ENCODE measurements at places on chromosomes 2 and 18.

- DNase-seq: peak; percentile 85
These were observed 114.2 kb upstream of the SERTAD2 start for GRCh38 chr2:64767670-64768468.

DNA sequence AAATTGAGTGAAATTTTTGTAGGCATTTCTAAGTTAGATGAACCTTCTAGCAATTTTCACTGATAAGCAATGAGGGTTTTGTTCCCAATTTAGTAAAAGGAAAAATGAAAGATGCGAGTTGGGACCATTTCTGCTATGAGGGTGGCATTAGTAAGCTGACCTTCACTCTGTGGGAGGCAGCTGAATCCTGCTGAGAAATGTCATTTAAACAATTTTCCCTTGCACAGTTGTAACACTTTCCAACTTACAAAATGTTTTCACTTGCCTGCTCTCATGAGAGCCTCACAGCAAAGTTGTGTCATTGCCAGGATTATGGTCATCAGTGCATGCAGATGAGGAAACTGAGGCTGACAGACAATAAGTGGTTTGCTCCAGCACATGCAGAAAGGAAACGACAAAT lies 527.7 kb downstream of the TNS1 start:
- DNase-seq: no peak

GRCh38 chr2:84492571-84492970 lies 23.7 kb upstream of the DNAH6 start:
- DNase-seq: no peak

DNA sequence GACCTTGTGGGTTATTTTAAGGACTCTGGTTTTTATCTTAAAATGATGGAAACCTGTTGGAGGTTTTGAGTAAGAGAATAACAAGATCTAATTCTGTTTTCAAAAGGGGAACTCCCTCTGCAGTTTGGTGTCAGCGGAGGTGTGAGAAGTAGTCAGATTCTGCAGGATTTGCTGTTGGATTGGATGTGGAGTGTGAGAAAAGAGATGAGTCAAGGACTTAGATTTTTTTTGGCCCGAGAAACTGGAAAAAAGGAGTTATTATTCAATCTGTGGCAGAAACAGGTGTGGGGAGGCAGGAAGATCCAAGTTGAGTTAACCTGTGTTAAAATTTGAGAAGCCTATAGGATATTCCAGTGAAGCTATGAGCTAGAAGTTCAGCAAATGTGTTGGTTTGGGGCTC lies 337.2 kb upstream of the FANCL start:
- no peak for DNase-seq

- DNase-seq: no peak
These were observed 552.0 kb upstream of the CDH2 start for GRCh38 chr18:28728891-28729290.

DNA sequence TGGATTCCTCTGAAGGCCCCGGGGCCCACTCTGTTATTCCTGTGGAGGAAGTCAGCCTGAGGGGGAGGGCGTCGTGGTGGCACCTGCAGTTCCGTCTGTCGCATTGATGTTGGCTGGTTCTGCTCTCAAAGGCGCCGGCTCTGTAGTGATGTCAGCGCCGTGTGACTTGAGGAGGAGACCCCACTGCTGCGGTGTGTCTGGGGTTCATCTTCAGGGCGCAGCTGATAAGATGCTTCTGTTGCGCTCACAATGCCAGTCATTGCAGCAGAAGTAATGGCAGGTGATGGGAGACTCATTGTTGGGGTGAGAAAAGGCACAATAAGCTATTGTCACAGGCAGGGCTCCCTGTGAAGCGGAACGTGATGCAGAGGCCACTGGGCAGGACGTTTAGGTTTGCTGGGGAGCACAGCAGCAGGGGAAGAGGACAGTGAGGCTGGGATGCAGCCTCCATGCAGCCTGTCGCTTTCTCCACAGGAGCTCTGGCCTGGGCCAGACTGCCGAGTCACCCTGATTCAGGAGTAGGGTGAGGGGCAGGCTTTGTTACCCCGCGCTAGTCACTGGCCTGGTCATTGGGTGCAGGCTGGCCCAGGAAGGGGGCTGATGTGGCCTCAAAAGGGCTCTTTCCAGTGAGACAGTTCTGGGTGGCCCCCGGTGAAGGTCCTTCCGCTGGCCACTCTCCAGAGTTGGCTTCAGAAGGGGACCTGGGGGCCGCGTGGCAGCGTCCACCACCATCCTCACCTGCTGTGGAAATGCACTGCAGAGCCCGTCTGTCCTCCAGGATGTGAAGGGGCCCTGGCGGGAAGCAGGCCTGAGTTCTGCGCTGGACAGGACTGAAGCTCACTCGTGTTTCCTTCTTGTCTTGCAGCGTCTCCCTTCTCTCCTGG lies 42.9 kb downstream of the SH3BP4 start:
- DNase-seq: no peak

DNA sequence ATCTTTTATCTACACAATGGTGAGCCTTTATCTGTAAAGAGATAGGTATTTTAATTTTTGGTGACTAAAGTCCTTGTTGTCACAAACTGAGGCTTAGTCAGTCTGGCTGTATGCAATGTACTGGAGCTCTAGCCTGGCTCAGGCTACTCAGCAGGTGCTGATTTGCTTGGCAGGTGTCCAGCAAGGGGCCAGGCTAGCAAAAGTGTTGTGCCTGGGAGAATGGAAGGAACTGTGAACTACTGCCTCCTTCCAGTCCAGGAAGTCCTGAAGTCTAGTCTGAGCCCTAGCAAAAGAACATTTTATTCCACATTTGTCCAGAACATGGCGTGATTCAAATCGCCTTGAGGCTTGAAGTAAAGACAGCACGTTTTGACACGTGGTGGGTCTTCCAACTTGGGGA lies 260.5 kb downstream of the CCDC85A start:
- DNase-seq: no peak

DNA sequence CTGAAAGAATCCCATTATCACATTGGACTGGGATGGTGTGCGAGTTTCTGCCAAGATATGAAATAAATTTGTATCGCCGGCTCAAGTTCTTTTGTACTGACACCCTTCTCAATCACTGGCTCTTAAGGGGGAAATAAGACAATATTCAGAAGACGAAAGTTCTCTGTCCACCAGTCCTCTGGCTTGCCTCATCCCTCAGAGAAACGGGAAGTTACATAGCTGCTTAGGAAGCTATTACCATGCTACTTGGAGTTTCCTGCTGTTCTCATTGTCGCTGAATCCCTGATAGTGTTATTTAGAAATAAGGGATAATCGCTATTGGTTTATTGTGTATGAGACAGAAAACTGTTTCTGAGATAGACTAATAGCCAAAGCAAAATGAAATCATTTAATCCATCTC lies 205.0 kb upstream of the ZNF521 start:
- no peak for DNase-seq

GRCh38 chr2:174395969-174396630 lies 570 bp downstream of the SCRN3 start:
- DNase-seq: peak; percentile 23

GRCh38 chr2:230847883-230848388 lies 16.8 kb upstream of the ITM2C start:
- peak; percentile 89 for DNase-seq

DNA sequence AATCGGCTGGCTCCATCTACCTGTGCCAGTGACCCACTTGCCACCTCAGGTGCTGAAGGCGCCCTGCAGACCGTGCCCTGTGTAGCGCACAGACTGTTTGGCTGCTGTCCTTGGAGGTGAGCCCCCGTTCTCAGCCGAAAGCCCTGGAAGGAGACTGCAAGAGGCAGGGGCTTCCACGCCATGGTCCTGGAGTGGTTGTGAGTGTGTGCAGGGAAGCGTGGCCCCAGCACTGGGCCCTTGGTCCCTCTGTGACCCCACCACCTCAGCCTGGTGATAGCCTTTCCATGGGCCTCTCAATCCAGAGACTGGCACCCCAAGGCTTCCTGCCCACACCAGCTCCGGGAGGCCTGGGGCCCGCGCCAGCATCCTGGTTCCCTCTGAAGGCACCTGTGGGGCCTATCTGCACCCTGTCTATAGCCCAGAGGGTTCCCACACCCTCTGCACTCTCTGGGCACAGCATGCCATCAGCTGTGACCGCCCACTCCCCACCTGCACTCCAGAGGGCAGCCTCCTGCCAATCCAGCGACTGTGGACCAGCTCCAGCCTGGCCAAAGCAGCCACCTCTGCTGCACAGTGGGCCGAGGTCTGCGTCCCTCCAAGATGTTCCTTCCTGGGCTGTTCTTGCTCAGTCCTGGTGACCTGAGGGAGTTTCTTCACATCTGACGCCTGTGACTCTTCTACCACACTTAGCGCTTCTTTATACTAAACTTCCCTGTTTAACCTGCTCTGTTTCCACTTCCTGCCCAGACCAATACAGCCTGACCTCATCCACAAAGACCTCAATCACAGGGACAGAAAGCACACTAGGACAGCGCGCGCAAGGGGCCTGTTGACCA lies 109.5 kb downstream of the EIPR1 start:
- no peak for DNase-seq

- DNase-seq: no peak
These were observed 719.5 kb downstream of the SLC4A3 start for GRCh38 chr2:220346919-220347318.

GRCh38 chr2:156443089-156443488 lies 6.9 kb downstream of the GPD2 start:
- DNase-seq: no peak

DNA sequence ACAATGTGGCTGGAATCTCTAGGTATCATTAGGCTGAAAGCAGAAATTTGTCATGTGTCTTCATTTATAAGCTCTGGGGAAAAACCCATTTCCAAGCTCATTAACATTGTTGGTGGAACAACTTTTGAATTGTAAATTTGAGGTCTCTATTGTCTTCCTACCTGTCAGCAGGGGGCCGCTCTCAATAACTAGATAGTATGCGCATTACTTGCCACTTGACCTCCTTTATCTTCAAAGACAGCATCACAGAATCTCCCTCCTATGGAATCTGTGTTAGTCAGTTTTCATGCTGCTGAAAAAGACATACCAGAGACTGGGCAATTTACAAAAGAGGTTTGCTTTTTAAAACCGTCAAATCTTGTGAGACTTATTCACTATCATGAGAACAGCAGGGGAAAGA lies 223.1 kb downstream of the CALCRL start:
- no peak for DNase-seq

GRCh38 chr2:164657129-164657528 lies 35.8 kb upstream of the GRB14 start:
- DNase-seq: no peak

- DNase-seq: no peak
These were observed 139.6 kb upstream of the MYCN start for GRCh38 chr2:15800495-15801329.

- no peak for DNase-seq
These were observed 58.9 kb downstream of the TET3 start for GRCh38 chr2:74043345-74044329.

GRCh38 chr2:113940891-113941290 lies 51.0 kb downstream of the ACTR3 start:
- no peak for DNase-seq

- DNase-seq: no peak
These were observed 53.1 kb upstream of the ARL5A start for GRCh38 chr2:151881342-151881741.

GRCh38 chr18:11994703-11995444 lies 13.6 kb downstream of the IMPA2 start:
- DNase-seq: no peak

DNA sequence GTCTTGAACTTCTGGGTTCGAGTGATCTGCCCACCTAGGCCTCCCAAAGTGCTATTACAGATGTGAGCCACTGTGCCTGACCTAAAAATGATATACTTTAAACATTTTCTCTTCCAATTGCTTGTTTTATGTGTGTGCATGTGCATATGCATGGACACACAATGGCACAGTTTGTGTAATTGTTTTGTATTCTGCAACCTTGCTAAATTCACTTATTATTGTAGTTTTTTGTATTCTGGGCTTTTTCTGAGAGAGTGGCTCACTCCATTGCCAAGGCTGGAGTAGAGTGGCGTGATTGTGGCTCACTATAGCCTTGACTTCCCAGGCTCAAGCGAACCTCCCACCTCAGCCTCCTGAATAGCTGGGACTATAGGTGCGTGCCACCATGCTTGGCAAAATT lies 8.1 kb downstream of the HAT1 start:
- DNase-seq: no peak

DNA sequence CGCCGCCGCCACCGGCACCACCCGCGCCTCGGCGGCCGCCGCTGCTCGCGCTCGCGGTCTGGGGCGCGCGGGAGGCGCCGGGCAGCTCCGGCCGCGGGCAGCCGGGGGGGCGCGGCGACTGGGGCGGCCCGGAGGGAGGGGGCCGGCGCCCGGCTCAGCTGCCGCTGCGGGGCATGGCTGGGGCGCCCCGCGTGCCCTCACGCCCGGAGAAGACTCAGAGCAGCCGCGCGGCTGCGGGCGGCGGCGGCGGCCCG lies 295 bp downstream of the GAREM1 start:
- no peak for DNase-seq

GRCh38 chr2:23452853-23453420 lies 68.0 kb downstream of the KLHL29 start:
- DNase-seq: no peak

DNA sequence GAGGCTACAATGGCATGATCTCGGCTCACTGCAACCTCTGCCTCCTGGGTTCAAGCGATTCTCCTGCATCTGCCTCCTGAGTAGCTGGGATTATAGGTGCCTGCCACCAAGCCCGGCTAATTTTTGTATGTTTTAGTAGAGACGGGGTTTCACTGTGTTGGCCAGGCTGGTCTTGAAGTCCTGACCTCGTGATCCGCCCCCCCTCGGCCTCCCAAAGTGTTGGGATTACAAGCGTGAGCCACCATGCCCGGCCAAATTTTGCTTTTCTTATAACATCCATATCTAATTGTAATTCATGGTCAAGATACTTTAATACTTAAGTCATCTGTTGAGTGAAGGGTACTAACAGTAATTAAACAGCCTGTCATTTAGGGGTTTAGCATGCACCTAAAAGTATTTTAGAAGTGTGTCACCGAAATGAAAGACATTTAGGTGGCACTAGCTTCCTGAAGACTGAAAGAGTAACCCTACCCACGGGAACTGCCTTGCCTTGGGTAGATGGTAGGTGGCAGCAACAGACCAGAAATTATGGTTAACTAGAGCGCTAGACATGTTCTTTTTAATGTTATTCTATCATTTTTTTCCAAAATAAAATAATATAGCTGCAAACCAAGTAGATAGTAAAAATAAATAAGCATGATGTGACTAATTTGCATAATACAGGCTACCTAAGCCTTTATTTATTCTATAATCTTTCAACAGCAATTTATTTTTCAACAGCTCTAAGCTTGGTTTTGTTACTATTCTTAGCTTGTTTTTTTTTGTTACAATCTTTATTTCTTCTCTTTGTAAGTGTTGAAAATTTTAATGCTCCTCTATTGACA lies 8.6 kb upstream of the ACYP2 start:
- peak; percentile 55 for DNase-seq

GRCh38 chr2:46075848-46076247 lies 221.4 kb upstream of the EPAS1 start:
- DNase-seq: no peak

- DNase-seq: peak; percentile 10
These were observed 221.6 kb downstream of the NR4A2 start for GRCh38 chr2:156110890-156111289.

All from D341Med (cell line).